ENCODE measurements at places on chromosomes 11 and 22. TPM values are rescaled to one million over a fixed set of nuclear protein-coding genes. Genes with fewer than 3 reads are reported as not detected.

GRCh38 chr11:79400206-79400605, 40.6 kb downstream of the TENM4 start:
- DNase-seq = no peak

DNA sequence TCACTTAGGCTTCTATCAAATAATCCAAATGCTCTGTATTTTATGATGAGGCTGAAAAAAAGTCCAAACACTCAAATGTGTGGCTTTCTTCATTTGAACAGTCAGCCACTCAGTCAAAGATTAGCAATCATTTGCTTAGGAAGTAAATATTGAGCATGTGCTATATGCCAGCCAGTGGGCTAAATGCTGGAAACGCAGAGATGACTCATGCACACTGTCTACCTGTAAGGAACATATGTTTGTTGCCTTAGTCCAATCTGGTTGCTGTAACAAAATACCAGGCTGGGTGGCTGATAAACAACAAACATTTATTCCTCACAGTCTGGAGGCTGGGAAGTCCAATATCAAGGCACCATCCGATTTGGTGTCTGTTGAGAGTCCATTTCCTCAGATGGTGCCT, 617.3 kb downstream of the NTM start:
- DNase-seq = no peak

DNA sequence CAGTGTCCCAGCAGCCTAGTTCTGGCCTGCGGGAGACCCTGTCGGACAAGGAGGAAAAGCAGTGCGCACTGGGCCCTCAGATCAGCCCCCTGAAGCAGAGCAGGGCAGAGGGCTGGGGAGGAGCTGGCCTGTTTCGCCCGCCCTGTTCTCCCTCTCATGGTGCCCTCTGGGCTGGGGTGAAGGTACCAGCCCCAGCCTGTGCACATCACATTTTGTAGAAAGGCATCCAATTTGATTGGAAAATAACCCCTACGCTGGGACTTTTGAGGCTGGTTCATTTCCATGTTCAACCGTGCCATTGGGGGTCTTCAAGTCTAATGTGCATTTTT, 832 bp upstream of the NAP1L4 start:
- no peak for DNase-seq

DNA sequence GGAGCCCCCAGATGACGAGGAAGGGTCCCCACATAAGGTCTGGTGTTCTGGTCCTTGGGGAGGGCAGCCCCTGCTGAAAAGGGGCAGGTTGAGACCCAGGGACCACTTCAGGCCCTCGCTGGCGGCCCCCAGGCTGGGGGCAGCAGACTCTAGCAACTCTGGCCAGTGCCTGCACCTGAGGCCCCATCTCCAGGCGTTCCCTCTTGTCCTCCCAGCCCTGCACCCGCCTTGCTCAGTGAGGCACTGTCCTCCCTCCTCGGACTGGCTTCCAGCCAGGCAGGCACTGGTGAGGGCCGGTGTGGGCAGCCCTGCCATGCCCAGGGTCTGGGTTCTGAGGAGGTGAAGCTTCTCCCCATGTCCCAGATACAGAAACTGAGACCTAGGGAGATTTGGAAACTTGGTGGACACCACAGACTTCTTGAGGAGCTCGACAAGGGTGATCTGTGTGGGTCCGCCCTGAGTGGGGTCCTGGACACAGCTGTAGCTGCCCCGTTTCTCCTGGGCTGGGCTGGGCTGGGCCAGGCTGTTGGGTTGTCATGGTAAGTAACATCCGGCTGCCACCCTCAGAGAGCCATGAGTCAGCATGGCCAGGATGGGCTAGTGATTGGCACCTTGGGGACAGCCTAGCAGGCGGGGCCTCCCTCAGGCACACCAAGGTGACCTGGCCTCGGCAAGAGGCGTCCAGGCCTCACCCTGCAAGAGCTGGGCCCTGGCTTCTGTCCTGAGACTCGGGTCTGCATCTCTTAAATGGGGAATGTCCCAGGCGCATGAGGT, 11.1 kb upstream of the PHLDA2 start:
- DNase-seq = peak; percentile 69

DNA sequence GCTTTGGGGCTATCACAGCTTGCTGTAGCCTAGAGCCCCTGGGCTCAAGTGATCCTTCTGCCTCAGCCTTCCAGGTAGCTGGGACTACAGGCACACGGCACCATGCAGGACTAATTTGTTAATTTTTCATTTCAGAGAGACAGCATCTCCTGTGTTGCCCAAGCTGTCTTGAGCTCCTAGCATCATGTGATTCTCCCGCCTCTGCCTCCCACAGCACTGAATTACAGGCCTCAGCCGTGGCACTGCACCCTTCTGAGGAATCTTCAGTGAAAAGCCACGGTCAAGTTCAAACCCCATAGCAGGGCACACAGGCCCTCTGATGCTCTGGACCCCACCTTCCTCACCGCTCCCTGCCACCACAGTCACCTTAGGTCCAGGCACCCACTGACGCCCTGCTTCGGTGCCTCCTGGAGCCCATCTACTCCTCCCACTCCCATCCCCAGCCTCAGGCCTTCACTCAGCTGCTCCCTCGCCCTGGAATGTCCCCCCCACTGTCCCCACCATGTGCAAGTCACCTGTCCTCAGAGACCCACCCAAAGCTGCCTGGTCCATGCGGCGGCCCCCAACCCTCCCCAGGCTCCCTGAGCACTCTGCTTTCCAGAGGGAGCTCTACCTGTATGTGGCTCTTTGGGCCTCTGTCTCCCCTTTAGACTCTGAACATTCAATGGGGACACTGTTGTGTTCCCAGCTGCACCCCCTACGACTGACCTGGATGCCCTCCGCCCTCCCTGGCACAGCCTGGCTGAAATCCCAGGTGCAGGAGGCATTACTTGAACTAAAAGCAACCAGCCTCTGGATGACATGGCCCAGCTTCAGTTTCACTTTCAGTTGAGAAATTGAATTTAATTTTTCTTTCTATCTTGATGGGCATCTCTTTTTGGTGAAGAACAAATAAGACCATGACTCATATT, 1.6 kb downstream of the APOL2 start:
- peak; percentile 36 for DNase-seq

DNA sequence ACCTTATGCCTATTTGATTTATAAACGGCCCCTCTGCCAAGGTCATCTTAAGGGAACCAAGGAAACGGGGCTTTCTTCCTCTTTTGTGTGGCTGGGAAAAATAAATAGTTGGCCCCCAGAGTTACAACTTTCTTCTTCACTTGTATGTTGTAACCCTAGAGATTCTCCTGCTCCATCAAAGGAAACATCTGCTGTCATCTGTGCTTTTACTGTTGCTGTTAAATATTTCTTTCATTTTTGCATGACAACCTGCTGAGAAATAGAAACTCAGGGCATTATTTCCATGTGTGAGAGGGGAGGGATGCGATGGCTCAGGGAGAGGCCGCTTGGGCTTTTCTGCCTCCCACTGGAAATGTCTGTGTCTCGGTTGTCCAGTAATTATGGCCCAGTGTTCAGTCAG, 21.8 kb upstream of the CDC42EP2 start:
- no peak for DNase-seq

DNA sequence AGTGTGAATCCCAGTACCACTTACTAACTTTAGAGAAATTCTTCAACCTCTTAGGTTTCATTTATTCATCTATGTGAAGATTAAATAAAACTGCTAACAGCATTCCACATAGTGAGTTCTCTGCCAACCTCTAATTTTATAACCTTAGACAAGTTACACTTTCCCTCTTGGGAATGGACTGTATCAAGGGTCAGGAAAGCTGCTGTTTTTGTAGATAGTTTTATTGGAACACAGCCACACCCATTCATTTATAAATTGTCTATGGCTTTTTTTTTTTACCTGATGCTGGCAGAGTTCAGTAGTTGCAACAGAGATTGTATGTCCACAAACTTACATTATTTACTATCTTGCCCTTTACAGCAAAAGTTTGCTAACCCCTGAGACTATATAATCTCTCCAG, 81.1 kb downstream of the PAK1 start:
- DNase-seq = no peak

DNA sequence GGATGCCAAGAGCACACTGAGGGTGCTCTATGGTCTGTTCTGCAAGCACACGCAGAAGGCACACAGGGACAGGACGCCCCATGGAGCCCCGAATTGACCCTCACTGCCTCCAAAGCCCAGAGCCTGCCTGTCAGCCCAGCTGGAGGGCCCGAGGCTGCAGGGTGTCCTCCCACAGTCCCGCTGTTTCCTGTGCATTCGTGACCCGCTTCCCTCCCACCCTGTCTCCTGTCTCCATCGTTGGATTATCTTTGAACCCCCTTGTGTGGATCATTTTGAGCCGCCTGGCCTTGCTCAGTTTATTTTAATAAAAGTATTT, 25.6 kb downstream of the PARVG start:
- no peak for DNase-seq

GRCh38 chr22:49598338-49598737, 229.3 kb downstream of the BRD1 start:
- DNase-seq = no peak

- no peak for DNase-seq
These were observed 24.7 kb downstream of the MACROD1 start for GRCh38 chr11:64141081-64141783.

GRCh38 chr11:111911563-111912401, at the start of gene CRYAB:
Gene CRYAB, minus strand, starts transcription at chr11:111911770. Its CDS starts 46 bp downstream, at chr11:111911724.
- DNase-seq = no peak

GRCh38 chr11:67054836-67055523, 1.7 kb upstream of the RHOD start:
- no peak for DNase-seq

The NLRP10 gene
- total RNA-seq = not detected

The GSTT2B gene
- not detected for total RNA-seq

The HSCB gene
- 13.7 TPM for total RNA-seq
